GM23248 (cell line): ENCODE measurements at places on chromosomes 16 and 17.

- H3K27me3 ChIP-seq = no peaks in the 10 kb centered on the region
- no peaks in the 10 kb centered on the region for H3K36me3 ChIP-seq
- no peak overlapping the region for H3K4me3 ChIP-seq
- no peak overlapping the region for H3K27ac ChIP-seq
- DNase-seq = no peak
Measured at GRCh38 chr17:2691965-2692780, 19.4 kb downstream of the CLUH start.

- H3K36me3 ChIP-seq = no peaks in the 10 kb centered on the region
- H3K4me3 ChIP-seq = no peak overlapping the region
- DNase-seq = no peak
Measured at GRCh38 chr16:26795184-26795583, 271.5 kb upstream of the C16orf82 start.

GRCh38 chr16:14627078-14627477, 3.0 kb downstream of the PARN start:
- H3K4me1 ChIP-seq = peaks cover 18% of the 10 kb centered on the region
- no peak overlapping the region for H3K27ac ChIP-seq
- DNase-seq = no peak
- peaks cover 25% of the 10 kb centered on the region for H3K36me3 ChIP-seq
- no peaks in the 10 kb centered on the region for H3K27me3 ChIP-seq
- H3K4me3 ChIP-seq = no peak overlapping the region

DNA sequence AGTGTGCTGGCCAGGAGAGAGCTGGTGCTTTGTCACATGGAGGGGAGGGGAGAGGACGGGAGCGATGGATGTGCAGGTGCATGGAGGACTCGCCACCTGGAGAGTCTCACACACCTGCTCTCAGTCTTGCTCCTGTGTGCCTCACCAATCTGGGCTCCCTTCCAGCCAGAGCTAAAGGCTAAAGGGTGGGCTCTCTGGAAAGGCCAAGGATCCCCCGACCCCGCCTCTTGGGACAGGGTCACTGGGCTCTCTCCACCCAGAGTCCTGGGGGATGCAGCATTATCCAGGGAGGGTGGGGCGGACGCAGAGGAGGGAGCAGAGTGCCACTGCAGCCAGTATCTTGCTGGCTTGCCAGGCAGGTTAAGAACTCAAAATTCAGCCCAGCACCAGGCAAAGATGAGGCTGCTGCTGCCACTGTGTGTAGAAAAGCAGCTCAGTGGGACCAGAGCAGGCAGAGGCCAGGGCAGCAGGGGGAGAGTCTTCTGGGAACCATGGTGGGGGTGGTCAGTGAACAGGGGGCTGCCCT, 5.4 kb upstream of the STAT5B start:
- no peak for DNase-seq
- no peaks in the 10 kb centered on the region for H3K4me1 ChIP-seq
- H3K4me3 ChIP-seq = no peak overlapping the region
- no peak overlapping the region for H3K27ac ChIP-seq

DNA sequence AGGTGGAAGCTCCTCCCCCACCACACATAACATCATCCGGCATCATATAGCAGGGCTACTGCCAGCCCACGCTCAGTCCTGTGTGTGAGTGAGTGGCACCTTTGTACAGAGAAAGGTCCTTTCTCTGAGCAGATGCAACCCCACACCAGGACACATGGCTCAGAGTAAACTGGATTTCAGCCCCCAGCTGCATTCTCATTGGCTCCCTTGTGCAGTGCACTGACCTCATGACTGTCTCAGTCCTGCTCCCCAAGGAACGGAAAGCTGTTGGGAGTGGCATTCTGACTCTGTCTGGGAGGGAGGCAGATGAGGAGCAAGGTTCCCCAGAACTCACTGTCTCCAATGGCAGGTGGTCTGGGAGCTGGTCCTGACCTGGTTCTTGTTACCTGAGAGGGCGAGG, 244.1 kb downstream of the PHKB start:
- H3K36me3 ChIP-seq = no peaks in the 10 kb centered on the region
- no peaks in the 10 kb centered on the region for H3K27me3 ChIP-seq
- no peak overlapping the region for H3K27ac ChIP-seq

DNA sequence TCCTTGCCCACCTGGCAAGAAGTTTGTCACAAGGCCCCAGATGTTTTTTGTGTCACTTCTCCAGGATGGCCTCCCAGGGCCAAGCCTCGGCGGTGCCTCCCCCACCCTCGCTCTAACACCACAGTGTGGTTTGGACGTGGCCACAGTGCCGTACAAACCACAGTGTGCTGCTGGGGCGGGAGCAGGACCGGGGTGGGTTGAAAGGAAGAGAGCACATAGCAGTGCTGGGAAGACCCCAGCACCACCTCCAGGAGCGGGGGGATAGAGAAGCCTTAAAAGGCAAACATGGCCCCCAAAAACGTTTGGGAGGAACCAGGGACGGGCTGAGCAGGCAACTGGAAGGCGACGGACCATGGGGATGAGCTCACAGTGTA, 5.0 kb upstream of the BCL6B start:
- DNase-seq = no peak
- peak overlapping the region; percentile 44 for H3K27ac ChIP-seq
- no peak overlapping the region for H3K4me3 ChIP-seq
- no peaks in the 10 kb centered on the region for H3K27me3 ChIP-seq
- H3K4me1 ChIP-seq = peaks cover 33% of the 10 kb centered on the region; the same call in 1 of the 2 replicates
- no peaks in the 10 kb centered on the region for H3K36me3 ChIP-seq

GRCh38 chr17:4554441-4554996, 665 bp downstream of the MYBBP1A start:
- peak overlapping the region; percentile 92 for H3K4me3 ChIP-seq
- H3K27ac ChIP-seq = 0 out of 2 replicates have a peak overlapping the region, but pooled peaks have one; percentile 12
- peaks cover 24% of the 10 kb centered on the region; the same call in 1 of the 2 replicates for H3K36me3 ChIP-seq

GRCh38 chr16:49644145-49644463, 211.8 kb downstream of the ZNF423 start:
- H3K27ac ChIP-seq = peak overlapping the region; percentile 71
- H3K36me3 ChIP-seq = no peaks in the 10 kb centered on the region
- H3K27me3 ChIP-seq = no peaks in the 10 kb centered on the region
- peaks cover 15% of the 10 kb centered on the region for H3K4me1 ChIP-seq
- peak overlapping the region; percentile 18 for H3K4me3 ChIP-seq

DNA sequence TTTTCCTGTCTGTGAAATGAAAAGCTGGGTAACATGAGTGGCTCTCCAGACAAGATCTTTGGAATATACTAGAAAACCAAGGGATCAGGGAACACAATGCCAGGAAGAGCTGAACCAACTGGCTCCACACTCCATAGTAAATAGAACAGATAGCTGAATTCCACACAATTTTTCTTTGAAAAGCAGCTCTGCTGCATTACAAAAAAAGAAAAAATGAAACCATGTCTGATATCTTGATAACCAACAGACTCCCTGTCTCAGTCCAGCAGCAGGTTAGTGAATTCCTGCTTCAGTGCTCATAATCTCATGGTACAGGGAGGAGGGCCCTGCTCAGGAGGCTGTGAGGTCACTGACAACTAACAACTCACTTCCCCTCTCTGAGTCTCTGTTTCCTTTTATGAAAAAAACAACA, 97.1 kb downstream of the CDH11 start:
- DNase-seq = peak; percentile 47
- peaks cover 22% of the 10 kb centered on the region; the same call in 1 of the 2 replicates for H3K4me1 ChIP-seq
- H3K27me3 ChIP-seq = no peaks in the 10 kb centered on the region

DNA sequence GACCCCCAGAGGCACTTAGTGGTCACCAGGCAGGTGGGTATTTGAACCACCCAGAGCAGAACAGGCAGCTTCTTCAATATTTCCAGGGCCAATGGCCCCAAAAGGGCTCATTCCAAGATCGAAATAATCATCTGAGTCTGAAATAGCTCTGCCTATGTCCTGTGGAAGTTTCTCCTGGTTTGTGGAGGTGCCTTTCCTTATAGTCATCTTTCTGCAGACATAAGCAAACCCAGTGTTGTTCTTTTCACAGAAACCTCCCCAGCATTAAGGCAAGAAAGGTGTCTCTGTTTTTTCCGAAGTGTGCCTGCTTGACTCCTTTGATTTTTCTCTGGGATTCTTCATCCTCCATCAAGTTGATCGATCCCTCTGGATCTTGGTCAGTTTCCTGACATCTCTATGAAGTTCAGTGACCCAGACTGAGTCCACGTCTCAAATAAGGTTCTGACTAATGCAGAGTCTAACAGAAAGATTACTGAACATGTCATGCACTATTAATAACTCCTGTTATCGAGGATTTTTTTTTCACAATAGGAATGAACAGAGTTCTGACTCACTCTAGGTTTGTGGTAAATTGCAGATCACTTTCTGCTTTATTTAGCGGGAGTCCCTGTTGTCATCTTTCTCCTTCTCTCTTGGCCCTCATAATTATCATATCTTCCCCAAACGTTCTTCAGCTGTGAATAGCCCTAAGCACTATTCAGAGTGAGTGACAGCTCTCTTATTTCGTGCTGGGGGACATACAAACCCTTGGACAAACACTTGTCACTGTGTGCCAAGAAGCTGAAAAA, 1.5 kb downstream of the LRRC3C start:
- no peaks in the 10 kb centered on the region for H3K27me3 ChIP-seq
- DNase-seq = peak; percentile 97
- H3K4me3 ChIP-seq = peak overlapping the region; percentile 98
- H3K27ac ChIP-seq = peak overlapping the region; percentile 93
- no peaks in the 10 kb centered on the region for H3K36me3 ChIP-seq

GRCh38 chr17:66444031-66444430, 141.6 kb downstream of the PRKCA start:
- H3K4me1 ChIP-seq = peaks cover 6% of the 10 kb centered on the region; the same call in 1 of the 2 replicates
- no peaks in the 10 kb centered on the region for H3K36me3 ChIP-seq
- H3K27ac ChIP-seq = no peak overlapping the region
- no peak for DNase-seq
- no peaks in the 10 kb centered on the region for H3K27me3 ChIP-seq

- no peak overlapping the region for H3K4me3 ChIP-seq
- no peak for DNase-seq
- H3K36me3 ChIP-seq = no peaks in the 10 kb centered on the region
- no peak overlapping the region for H3K27ac ChIP-seq
Measured at GRCh38 chr17:8948462-8948861, 17.0 kb downstream of the PIK3R5 start.

GRCh38 chr17:12909046-12909445, 108.8 kb downstream of the ELAC2 start:
- no peaks in the 10 kb centered on the region for H3K36me3 ChIP-seq
- H3K4me1 ChIP-seq = no peaks in the 10 kb centered on the region
- H3K27me3 ChIP-seq = no peaks in the 10 kb centered on the region
- H3K27ac ChIP-seq = no peak overlapping the region

GRCh38 chr17:21283482-21284318, 811 bp upstream of the MAP2K3 start:
- no peaks in the 10 kb centered on the region for H3K36me3 ChIP-seq
- H3K4me3 ChIP-seq = peak overlapping the region; percentile 88
- no peaks in the 10 kb centered on the region for H3K27me3 ChIP-seq
- peak; percentile 67 for DNase-seq
- H3K4me1 ChIP-seq = peaks cover 32% of the 10 kb centered on the region

- H3K27ac ChIP-seq = no peak overlapping the region
- H3K4me3 ChIP-seq = no peak overlapping the region
- DNase-seq = no peak
Measured at GRCh38 chr17:5118219-5118618, 2.4 kb downstream of the USP6 start.

GRCh38 chr17:35087731-35088355, 24.3 kb upstream of the RFFL start:
- peak overlapping the region; percentile 10 for H3K27ac ChIP-seq
- no peaks in the 10 kb centered on the region for H3K36me3 ChIP-seq
- peak overlapping the region; percentile 75 for H3K4me3 ChIP-seq
- peaks cover 23% of the 10 kb centered on the region for H3K4me1 ChIP-seq
- DNase-seq = peak; percentile 52
- no peaks in the 10 kb centered on the region for H3K27me3 ChIP-seq

DNA sequence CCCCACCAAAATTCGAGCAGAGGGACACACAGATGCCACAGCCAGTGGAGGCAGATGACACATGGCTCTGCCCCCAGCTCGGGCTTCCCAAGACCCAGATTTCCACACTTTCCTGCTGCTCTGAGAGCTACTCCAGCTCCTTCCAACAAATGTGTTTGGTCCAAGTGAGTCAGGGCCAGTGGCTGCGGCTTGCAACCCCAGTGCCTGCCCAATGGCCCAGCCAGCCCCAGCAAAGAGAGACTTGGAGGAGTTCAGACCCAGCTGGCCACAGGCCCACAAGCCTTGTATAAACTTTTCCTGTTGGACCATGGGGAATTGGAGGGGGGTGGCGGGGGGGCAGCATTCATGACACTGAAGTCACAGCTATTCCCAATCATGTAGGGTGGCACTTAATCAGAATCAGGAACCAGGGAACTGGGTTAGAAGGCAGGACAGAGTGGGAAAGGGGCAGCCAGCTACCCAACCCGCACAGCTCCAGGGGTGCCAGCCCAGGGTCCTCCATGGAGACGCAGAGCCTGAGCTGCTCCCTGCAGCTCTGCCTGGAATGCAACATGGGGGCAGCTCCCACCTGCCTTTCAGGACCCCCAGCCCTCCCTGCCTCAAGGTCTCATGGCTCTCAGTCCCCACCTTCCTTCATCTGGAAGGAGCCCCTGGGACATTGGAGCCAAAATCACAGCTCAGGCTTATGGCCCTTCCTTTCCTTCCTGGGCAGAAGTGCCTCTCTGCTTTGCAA, 17.5 kb upstream of the C16orf78 start:
- no peaks in the 10 kb centered on the region for H3K4me1 ChIP-seq
- DNase-seq = peak; percentile 4
- no peaks in the 10 kb centered on the region for H3K27me3 ChIP-seq
- no peak overlapping the region for H3K27ac ChIP-seq
- H3K4me3 ChIP-seq = no peak overlapping the region

- no peaks in the 10 kb centered on the region for H3K27me3 ChIP-seq
- no peaks in the 10 kb centered on the region for H3K4me1 ChIP-seq
- no peak overlapping the region for H3K4me3 ChIP-seq
- no peak for DNase-seq
- H3K36me3 ChIP-seq = no peaks in the 10 kb centered on the region; the same call in 1 of the 2 replicates
- H3K27ac ChIP-seq = no peak overlapping the region
Measured at GRCh38 chr17:38719289-38719942, 10.7 kb upstream of the CISD3 start.

DNA sequence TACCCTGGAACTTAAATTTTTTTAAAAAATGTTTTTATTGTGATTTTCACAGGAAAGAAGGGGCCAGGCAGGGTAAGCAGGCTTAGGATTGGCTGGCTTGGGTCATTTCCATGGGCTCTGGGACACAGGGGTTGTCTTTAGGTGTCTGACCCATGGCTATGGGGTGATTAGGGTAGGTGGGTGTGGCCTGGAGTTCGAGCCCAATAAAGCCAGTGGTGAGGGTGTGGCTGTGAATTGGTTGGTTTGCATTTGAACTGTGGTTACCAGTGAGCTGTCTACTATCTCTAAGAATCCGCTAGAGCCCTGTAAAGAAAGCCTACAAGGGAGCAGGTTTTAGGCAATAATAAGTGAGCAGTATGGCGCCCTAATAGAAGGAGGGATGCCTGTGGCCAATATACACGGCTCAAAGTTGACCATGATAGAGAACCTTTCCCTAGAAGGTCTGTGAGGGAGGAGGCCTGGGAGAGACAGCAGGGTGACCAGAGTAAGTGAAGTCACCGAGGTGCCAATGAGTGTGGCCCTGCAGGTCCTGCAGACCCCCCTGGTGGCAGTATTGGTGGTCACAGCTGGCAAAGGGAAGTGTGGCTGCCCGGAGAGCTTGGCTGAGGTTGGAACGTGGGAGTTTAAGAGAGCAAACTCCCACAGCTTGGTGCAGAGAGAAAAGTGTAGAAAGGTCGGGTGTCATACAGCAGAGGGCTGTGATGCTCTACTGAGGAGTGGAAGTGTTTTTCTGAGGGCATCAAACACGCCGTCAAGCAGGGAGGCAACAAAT, 454.0 kb downstream of the WWOX start:
- H3K36me3 ChIP-seq = no peaks in the 10 kb centered on the region
- no peak overlapping the region for H3K27ac ChIP-seq
- no peaks in the 10 kb centered on the region for H3K27me3 ChIP-seq
- H3K4me3 ChIP-seq = no peak overlapping the region
- DNase-seq = no peak

- H3K4me1 ChIP-seq = no peaks in the 10 kb centered on the region
- no peaks in the 10 kb centered on the region for H3K36me3 ChIP-seq
- H3K4me3 ChIP-seq = no peak overlapping the region
- no peak for DNase-seq
- peaks cover 82% of the 10 kb centered on the region for H3K27me3 ChIP-seq
Measured at GRCh38 chr17:66970797-66971196, 6.3 kb downstream of the CACNG4 start.
